ENCODE measurements at places on chromosomes 4 and X.

DNA sequence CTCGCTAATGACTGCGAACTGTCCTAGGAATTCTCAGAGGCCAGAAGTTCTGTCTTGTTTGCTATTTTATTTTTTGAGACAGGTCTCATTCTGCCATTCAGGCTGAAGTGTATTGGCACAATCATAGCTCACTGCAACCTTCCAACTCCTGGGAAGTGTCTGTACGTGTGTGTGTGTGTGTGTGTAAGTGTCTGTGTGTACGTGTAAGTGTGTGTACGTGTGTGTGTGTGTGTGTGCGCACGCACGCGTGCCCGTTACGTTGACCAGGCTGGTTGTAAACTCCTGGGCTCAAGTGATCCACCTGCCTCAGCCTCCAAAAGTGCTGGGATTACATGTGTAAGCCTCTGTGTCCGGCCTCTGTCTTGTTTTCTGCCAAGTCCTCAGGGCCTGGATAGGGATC is 10.4 kb upstream of the CDK16 start:
- no peak for DNase-seq

DNA sequence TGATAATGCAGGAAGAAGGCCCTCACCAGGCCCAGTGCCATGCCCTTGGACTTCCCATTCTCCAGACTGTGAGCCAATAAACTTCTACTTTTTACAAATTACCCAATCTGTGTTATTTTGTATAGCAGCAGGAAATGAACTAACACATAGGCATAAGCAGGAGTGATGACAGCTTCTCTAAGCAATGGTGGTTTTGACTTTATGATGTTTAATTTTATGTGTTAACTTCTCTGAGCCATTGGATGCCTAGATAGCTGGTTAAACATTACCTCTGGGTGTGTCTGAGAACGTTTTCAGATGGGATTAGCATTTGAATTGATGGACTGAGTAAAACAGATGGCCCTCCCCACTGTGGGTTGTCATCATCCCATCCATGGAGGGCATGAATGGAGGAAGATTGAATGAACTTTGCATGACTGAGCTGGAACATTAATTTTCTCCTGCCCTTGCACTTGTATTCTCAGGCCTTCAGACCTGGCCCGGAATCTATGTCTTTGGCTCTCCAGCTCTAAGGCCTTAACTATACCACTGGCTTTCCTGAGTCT is 13.9 kb upstream of the PDLIM3 start:
- DNase-seq, result no peak

DNA sequence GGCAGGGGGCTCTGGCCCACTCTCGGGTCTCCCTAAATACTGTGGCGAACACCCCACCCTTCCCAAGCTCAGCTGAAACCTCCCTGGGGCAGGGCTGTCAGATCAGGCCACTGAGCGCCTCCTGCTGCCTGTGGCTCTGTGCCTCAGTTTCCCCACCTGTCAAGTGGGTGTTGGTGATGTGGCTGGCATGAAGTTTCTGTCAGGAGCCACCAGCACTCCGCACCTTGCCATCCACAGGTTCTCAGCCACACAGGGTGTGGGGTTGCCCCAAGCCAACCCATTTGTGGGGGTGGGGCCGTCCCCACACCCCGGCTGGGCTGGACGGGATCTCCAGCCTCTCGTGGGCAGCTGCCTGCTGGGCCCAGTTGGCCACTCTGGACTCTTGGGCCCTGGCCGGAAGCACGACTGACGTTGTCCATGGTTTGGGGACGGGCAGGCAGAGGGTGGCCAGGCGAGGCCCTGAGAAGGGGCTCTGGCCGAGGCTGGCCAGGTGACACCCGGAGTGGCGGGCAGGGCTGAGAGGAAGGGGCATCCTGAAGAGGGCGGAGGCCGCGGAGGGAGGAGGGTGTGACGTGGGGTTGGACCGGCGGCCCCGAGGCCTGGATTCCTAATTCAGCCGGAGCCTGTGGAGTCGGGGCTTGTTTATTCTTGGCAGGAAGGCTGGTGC is 5.5 kb upstream of the FGFR3 start:
- DNase-seq, result no peak

DNA sequence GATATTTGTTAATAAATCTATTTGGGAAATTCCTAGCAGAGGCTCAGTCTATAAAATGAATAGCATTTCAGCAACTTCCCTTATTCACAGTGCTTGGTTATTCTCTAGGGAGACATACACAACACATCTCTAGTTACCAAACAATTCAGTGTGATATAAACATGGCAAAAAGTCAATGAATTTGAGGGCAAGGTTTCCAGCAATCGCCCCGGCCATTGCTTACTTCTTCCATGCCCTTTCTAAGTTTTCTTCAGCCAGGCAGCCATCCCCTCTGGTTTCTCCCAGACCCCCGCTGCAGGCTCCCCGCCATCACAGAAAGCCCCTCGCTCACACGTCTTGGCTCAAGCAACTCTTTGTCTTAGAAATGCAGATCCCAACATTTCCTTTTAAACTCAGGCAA is 4.4 kb downstream of the TLR7 start:
- no peak for DNase-seq

GRCh38 chrX:14776901-14777300 is 96.0 kb downstream of the FANCB start:
- DNase-seq, result no peak

DNA sequence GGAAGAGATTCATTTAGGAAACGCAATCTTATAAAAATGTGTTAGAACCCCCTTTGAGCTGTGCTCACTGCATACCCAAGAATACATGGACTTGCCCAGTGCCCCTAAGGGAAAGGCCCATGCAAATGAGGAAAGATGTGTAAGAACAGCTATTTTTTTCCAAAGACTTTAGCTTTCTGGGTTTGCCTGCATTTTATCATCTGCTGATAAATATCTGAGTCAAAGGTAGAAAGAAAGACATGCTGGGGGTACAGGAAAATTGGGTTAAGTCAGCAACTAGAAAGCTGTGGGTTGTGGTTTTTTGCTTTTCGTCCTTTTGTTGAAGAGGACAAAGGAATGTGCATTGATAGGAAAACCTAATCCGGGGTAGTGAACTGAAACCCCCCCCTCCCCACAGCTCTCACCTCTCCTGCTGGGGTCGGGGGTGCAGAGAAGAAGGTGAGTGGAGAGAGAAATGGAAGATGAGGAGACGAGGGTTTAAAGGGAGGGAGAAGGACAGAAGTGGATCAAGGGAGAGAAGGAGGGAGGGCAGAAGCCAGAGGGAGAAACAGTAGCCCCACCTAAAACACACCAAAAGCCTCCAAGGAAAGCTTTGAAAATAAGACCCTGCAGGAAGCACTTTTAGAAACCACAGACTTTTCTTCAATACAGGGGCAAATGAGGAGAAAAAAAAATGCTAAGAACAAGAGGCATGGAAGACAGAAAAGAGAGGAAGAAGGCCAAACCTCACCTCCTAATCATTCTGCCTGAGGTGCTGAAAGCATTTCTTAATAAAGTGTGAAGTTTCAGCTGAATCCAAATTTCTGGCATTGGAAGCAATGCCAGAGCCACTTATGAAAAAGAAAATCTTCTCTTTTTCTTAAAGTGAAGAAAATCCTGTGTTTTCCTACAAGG is 49.3 kb downstream of the KDR start:
- no peak for DNase-seq

DNA sequence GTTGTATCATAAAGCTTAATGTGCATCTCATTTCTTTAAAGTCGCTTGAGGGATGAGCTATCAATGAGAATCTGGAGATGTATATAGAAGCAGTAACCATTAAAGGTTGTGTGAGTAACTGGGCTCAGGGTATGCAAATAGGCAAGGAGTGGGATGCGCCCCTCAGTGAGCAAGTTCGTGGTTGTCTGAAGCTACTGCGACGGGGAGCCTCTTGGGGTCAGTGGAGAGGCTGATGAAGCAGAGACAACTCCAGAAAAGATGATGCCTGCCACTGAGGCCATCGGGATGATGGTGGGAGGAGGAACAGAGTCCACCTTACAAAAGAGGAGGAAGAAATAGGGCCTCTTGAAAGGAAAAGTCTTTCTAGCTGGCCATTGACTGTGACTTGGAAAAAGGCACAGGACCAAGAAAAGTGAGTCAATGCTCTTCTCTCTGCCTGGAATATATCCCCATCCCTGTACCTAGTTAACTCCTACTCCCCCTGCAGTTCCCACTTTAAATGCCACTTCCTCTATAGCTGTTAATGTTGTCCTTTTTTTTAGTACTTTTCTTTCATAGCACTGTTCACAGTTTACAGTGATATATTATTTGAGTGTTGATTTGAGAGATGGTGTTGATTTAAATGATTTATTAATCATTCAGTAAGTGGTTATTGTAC is 51.4 kb upstream of the LSM6 start:
- DNase-seq, result no peak

GRCh38 chr4:123553733-123554637 is 157.4 kb downstream of the SPRY1 start:
- no peak for DNase-seq

DNA sequence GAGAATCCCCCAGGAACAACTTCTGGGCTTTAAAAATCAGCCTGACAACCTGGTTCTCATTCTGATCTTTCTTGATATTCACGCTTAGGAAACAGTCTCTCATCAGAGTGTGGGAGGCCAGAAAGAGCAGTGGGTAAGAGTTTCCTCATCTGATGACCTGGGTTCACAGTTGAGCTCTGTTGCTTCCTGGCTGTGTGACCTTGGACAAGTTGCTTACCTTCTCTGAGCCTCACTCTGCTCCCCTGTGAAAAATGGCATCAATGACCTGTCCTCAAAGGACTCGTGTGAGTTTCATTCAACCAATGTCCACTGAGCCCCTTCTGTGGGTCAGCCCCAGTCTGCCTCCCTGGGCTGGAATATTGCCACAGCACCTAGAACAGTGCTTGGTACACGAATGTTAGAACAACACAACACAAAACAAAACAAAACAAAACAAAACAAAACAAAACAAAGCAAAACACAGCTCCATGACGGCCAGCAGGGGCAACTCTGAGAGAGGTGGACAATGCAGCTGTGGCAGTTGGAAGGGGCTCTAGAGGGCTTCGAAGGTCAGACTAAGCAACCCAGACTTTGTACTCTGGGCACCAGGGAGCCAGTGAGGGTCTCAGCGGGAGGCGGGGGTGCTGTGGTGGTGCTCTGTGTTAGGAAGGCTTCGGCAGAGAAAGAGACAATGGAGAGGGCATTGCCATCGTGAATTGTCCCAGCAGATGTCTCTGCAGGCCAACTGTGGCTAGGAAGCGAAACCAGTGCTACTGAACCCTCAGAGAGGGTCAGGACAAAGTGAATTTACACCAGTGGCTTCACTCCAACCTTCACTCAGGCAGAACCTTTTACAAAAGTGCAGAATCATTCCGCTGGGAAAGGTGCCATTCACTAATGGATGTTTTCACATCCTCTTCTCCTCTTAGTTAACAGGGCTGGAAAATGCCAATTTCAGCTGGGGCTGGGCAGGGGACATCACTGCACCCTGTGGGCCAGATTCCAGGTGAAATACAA is 14.3 kb upstream of the C4orf50 start:
- DNase-seq, result no peak

- no peak for DNase-seq
Observed at GRCh38 chrX:140928739-140929138, 73.7 kb upstream of the SPANXB1 start.

- DNase-seq, result no peak
Observed at GRCh38 chr4:184960505-184960971, 57.8 kb upstream of the HELT start.

GRCh38 chrX:3134316-3134945 is 93.2 kb downstream of the ARSF start:
- DNase-seq, result no peak

DNA sequence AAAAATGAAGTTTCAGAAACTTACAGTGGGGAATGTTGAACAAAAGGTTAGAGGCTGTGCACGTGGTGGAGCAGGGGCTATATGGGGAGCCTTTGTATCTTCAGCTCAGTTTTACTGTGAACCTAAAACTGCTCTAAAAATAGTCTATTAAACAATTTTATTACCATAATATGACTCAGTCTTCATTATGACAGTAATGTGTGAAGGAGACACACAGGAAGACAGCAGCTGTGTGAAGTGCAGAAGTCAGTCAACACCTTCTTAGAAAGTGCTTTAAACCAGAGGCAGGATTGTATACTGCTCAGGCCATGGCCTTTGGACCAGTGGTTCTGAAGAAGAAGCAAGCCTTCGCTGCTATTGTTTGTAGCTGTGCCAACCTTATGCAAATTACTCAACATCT is 89.7 kb downstream of the ARHGAP10 start:
- DNase-seq, result peak; percentile 28

GRCh38 chr4:154911097-154911496 is 130.0 kb downstream of the RBM46 start:
- DNase-seq, result no peak

DNA sequence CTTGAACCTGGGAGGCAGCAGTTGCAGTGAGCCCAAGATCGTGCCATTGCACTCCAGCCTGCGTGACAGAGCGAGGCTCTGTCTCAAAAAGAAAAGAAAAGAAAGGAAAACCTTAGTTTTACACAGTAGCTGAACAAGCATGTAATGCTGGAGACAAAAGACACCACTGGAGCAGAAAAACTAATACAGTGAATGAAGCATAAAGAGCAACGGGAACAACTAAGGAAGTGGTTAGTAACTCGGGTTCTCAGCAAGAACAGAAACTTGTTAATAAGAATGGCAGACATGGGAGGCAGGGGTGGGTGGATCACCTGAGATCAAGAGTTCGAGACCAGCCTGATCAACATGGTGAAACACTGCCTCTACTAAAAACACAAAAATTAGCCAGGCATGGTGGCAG is 263.7 kb downstream of the FSTL5 start:
- DNase-seq, result no peak

GRCh38 chrX:133980832-133981588 is 4.4 kb downstream of the GPC3 start:
- no peak for DNase-seq

DNA sequence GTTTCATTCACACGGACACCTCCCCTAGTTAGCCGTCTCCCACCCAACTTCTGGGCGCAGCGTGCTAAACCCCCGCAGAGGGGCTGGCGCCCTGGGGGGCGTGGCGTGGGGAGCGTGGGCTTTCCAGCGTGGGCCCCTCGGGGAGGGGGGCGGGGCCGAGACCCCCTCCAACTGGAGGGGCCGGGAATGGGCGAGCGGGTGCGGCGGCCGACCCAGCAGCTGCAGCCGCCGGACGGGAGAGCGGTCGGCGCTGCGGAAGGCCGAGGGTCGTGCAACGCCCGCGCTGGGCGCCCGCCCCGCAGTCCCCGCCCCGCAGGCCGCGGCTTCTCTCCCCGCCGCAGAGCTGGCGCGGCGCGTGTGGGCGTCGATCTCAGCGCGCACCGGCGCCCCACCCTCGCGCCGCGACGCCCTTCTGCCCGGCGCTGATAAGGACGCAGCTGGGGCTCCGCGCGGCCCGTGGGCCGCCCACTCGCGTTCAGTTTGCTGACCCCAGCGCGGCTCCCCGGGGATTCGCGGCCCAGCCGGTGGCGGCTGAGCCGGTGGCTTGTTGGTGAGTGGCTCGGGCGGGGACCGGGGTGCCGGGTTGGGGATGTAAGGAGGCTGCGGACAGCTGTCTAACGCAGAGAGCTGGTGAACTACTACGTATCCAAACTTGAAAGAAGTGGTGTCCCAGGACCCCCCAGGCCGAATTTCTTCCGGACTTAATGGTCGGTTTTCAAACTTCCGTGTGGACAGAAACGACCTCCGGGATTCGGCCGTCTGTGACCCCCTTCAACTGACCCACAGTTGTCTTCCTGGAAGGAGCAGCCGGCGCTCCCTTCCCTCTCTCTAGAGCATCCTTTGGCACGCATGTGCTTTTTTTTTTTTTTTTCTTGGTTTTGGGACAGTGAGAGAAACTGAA is 1.5 kb downstream of the FHDC1 start:
- DNase-seq, result peak; percentile 36
